Astrocyte of the cerebellum (primary cell): ENCODE measurements at places on chromosomes 12 and 14.

GRCh38 chr14:36134038-36134437 is 42.5 kb downstream of the PTCSC3 start:
- DNase-seq, result no peak

- DNase-seq, result no peak
Observed at GRCh38 chr12:84046859-84047258, 865.7 kb downstream of the SLC6A15 start.

GRCh38 chr12:103600967-103601728 is 14.1 kb downstream of the STAB2 start:
- DNase-seq, result no peak

DNA sequence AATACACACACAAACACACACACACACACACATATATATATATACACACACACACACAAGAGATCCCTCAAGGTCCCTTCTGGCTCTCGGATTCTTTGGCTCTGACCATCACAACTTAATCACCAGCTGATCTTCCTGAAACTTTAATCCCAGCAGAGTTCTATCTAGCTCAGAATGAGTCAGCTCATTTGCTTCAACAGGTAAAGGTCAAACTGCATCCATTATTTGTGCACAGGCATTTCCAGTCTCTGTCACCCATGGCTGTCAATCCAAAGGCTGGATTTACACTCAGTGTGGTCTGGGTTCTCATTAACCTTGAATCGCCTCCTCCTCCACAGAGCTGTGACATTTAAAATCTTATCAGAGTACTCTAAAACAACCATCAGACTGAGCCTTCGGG is 113.3 kb upstream of the TMPO start:
- no peak for DNase-seq

GRCh38 chr14:66724996-66725395 is 217.0 kb downstream of the GPHN start:
- DNase-seq, result no peak

DNA sequence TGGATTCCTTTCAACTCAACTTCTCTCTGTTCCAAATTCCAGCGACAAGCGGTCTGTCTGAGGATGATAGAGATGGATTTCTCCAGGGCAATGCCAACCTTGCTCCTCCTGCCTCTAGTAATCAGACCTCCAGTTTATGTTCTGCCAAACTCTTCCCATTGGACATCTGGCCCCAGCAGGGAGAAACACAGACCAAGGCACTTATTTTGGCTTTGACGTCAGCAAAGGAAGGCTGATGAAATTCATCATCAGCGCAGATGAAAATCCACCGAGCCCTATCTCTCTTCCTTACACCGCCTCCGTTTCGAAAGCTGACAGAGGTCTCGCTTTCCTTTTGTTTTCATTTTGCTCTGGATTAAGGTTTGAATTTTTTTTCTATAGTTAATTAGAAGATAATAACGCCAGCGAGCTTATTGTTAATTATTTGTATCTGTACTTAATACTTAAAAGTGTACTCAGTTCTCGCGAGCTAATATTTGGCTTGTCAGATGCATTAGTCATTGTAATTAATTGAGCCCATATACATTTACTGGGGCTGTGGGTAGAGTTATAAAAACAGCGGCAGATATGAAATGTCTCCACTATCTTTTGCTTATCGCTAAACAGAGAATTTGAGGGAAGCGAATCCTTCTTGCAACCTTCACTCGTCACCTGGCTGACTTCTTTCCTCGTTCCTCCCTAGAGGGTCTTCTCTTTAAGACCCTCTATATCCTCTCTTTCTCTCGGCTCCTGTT is 35.9 kb upstream of the MED13L start:
- no peak for DNase-seq

DNA sequence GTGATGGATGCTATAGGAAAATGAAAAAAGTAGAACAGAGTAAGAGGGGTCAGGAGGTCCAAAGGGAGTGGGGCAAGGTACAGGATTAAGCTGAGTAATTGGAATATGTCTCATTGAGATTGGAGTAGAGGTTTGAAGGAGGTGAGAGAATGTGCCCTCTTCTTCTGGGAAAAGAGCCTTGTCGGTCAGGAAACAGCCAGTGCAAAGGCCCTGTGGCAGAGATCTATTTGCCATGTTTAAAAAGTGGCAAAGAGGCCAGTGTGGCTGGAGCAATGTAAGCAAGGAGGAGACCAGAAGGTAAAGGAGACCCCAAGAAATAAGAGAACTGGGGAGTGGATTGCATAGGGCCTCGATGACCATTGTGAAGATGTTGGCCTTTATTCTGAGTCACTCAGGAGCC is 706.5 kb downstream of the MED13L start:
- DNase-seq, result no peak

DNA sequence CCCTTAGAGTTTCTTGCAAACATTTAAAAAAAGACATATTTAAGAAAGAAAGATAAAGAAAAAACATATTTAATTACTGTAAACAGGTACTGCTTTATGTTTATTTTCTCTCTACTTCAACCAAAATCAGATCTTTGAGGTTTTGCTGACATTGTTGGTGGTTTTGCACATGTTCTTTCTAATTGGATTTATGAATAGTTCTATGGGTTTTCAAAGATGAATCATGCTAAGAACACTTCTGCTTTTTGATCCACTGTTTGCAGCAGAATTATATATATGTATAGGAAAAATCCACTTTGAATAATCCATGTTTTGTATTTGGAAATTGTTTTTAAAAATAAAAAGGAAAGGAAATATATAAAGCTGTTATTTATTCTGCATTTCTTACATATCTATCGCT is 78.4 kb downstream of the FRMD6 start:
- DNase-seq, result no peak

- DNase-seq, result no peak
Observed at GRCh38 chr14:92099802-92100201, 6.6 kb downstream of the ATXN3 start.

DNA sequence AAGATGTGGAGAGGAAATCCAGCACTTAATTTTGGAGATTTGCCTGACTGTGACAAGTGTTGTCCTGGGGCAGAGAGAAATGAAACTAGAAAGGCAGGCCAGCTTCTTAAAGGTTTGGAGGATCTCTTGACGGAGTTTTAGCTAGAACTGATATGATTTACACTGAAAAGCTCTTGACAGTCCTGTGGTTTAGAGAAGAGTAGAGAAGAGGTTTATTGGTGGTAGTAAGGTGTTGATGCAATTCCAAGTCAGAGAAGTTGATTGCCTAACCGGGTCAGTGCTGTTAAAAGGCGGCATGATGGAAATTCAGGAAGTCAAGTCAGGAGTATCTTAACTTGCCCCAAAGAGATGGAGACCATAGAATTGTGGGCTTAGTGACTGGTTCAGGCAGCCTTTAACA is 89.0 kb upstream of the TRAF3 start:
- no peak for DNase-seq

GRCh38 chr14:74978416-74978947 is 23.1 kb upstream of the PGF start:
- DNase-seq, result no peak

- peak; percentile 6 for DNase-seq
Observed at GRCh38 chr12:54032627-54033100, at the start of gene HOXC5. Gene HOXC5 (plus strand): TSS chr12:54033050. CDS start chr12:54033123, 73 bp downstream.

GRCh38 chr12:124980098-124980892 is 8.6 kb downstream of the DHX37 start:
- DNase-seq, result no peak

GRCh38 chr14:101972126-101972866 is 7.9 kb downstream of the DYNC1H1 start:
- DNase-seq, result peak; percentile 99

- no peak for DNase-seq
Observed at GRCh38 chr12:117523971-117524370, 162.5 kb upstream of the NOS1 start.

GRCh38 chr12:52555577-52555976 is 2.6 kb upstream of the KRT71 start:
- DNase-seq, result no peak

GRCh38 chr12:22514875-22515274 is 29.5 kb downstream of the C2CD5 start:
- DNase-seq, result no peak

DNA sequence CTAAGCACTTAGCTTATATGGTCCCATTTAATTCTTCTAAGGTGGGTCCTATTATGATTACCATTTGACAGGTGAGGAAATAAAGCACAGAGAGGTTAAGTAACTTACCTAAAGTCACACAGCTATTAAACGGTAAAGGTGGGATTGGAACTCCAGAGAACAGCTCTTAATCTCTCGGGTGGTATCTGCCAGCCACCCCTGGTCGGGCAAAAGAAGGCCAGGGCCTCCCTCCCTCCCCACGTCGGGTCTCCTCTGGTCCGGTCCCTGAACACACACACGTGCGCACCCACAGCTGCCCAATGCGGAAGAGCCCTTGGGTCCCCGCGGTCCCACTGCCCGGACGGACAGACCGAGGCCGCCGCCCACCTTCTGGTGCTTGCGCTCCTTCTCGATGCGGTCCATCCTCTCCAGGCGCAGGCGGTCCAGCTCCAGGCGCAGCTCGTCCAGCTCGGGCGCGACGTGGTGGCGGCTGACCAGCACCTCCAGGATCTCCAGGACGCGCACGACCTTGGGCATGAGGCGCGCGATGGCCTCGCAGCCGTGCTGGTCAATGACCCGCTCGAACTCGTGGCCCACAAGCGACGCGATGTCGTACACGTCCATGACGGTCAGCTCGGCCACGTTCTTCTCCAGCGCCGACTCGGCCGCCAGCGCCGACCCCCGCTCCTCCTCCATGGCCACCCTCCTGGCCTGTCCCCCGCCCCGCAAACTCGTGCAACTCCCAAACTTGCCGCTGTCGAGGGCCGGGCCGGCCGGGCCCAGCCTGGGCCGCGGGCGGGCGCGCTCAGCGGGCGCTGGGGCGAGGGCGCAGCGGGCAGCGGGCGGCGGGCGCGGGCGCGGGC is 490 bp downstream of the RILPL1 start:
- no peak for DNase-seq

DNA sequence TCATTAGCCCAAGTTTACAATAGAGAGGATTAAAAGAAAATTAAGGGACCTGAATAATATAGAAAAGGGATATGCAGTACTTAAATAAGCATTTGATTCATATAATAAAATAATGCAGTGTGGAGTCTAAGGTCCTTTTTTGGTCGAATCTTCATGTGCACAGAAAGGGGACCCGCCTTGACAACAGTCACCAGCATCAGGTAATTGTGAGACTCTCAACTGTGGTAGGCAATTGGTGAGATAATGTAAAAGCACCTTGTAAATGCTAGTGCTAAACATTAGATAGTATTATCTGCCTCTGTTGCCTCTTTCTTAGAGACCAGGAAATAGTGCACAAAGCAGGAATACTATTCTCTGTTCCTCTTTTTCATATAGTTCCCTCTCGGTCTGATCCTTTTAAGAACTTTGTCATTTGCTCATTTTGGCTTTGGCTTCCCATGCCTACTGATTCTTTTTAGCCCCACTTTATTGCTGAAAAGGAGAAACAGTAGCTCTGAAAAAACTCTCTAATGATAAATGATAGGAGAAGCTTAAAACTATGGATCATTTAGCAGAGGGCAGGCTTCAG is 17.5 kb downstream of the CHPT1 start:
- no peak for DNase-seq

DNA sequence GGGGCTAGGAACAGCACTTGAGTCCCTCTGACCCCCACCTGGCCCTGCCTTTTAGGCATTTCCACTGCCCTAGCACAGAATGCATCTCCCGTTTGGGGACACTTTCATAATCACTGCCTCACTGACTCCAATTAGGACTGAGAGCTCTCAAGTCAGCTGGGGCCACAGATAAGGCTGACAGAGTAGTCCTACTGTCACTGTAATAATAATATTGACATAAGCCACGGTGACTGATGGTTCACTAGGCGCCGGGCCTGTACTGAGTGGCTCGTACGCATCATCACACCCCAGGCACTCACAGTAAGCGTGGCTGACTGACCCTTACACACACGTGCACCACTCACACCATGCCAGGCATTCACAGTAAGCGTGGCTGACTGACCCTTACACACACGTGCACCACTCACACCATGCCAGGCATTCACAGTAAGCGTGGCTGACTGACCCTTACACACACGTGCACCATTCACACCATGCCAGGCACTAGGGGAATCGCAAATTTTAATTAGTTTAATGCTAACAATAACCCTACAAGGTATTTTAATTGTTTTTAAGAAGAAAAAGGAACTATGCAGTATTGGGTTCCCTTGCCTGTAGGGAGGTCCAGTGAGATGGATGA is 87.7 kb downstream of the CHGA start:
- DNase-seq, result no peak
